Stimulated activated CD4-positive, alpha-beta T cell treated with anti-CD3 and anti-CD28 coated beads, Interleukin-2, amount 100 ng/mL, for 4 hours (primary cell): ENCODE measurements at places on chromosomes 12 and 14.

DNA sequence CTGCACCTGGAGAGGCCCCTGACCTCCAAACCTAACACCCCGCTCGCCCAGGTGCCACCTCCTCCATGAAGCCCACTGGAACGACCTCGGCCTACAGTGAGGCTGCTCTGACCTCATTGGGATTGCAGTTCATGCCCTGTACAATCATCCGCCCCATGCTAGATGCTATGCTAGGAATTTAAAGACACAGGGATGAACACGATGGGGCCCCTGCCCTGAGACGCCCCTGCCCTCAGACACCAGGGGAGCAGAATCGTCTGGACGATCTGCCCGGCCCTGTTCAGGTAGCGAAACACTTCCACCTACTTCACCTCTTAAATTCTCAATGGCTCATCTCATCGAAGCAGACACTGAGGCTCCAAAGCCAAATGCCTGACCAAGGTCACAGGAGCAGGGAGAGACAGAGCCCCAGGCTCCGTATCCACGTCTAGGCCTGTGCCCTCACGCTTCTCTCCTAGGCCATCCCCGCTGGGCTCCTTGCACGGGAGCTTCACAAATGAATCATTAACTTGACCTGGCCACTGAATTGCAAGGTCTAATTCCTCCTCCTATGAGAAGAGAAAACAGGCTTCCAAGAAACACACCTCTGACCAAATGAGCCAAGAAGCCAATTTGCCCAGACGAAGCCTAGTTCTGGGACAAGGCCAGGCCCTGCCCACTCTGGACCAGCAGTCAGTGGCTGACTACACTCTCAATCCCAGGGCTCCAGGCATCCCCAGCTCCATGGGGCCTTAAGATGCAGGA lies 35.2 kb downstream of the SCARB1 start:
- DNase-seq = no peak

GRCh38 chr12:101854747-101855146 lies 22.6 kb upstream of the DRAM1 start:
- DNase-seq = no peak

- no peak for DNase-seq
Measured at GRCh38 chr12:27344246-27344645, 11.6 kb downstream of the BMAL2 start.

- DNase-seq = no peak
Measured at GRCh38 chr14:27389402-27389801, 791.6 kb upstream of the NOVA1 start.

DNA sequence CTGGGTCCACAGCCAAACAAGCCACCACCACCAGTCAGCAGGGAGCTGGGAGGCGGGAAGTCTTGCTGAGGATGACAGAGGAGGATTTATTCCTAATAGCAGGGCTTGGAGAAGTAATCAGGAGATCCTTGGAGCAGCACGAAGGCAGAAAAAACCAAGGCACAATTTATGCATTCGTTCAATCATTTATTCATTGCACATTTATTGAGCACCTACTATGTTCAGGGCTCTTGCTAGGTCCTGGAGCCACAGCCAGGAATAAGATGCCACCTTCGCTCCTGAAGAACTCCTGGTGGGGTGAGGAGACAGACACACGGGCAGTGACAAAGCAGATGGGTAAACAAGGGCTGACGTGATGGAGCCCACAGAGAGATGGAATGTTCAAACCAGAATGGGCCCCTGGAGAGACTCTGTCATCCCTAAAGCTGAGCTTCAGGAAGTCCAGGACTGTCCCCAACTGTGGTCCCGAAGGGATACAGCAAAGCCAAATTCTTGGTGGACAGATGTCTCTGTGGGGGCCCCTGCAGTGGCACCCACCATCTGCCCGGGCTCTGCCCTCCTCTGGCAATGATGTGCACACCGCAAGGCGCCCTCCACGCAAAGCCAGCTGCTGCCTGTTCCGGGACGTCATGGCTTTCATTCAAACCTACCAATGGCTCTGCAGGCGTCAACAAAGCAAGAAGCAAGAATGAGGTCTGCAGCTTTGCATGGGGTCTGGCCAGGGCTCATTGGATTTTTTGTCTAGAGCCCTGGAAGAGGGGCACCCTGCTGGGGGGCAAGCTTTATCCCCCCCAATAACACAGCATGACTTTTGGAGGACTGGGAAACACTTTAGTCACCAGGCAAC lies 3.0 kb upstream of the TESC start:
- DNase-seq = no peak

GRCh38 chr14:99325016-99325415 lies 53.0 kb upstream of the BCL11B start:
- DNase-seq = no peak

DNA sequence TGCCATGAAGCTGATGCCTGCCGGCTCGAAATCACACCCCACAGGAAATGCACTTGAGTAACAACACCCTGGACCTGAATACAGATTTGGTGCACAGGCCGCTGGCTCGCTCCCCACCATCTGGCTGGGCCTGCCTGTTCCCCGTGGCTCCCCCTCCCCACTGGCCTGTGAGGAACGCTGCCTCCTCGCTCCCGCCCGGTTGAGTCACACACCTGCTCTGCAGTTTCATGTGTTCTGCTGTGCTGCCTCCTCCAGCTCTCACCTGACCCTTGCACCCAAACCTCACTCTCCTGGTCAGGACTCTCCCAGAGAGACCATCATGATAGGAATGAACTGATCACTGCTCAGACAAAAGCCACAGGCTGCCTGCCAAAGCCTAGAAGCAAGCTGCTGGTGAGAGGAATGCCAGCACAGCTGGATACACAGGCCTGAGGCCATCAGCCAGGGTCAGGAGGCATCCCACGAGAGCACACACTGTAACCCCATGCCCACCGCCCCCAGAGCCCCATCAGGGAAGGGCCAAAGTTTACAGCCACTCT lies 3.8 kb upstream of the SIVA1 start:
- DNase-seq = no peak

GRCh38 chr12:5912011-5912410 lies 33.0 kb downstream of the ANO2 start:
- no peak for DNase-seq

DNA sequence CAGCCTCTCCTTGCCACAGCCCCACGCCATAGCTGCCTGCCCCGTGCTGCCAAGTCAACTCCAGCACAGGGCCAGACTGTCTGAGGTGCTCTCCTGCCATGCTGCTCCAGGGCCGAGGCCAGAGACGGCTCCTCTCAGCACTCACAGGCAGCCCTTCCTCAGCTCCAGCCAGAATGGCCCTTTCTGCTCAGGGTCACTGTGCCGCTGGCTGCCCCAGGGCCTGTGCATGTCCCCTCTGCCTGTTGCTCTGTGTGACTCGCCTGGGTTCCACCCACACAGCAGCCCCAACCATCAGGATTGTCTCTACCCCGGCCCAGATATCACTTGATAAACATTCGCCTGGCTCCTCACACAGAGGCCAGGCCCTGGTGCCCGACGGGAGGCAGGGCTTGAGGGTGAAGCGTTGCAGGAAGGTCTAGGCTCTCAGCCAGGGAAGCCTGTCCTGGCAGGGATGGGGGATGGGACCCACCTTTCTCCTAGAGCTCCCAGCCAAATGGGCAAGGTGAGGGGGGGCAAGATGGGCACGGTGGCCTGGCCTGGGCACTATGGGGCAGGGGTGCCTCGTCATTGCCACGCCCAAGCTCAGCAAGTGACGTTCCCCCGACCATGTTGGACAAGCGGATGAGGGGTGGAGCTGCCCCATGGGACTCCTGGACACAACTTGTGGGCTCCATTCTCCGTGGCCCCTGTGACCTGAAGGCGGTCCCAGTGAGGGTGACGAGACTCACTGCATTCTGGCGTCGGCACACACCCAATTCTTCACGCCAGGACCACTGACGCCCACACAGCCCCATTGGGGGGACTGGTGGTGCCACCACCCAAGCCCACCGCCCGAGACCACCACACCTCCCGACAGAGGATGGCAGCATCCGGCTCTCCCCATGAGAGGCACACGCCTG lies 27.4 kb upstream of the BTBD6 start:
- DNase-seq = no peak

DNA sequence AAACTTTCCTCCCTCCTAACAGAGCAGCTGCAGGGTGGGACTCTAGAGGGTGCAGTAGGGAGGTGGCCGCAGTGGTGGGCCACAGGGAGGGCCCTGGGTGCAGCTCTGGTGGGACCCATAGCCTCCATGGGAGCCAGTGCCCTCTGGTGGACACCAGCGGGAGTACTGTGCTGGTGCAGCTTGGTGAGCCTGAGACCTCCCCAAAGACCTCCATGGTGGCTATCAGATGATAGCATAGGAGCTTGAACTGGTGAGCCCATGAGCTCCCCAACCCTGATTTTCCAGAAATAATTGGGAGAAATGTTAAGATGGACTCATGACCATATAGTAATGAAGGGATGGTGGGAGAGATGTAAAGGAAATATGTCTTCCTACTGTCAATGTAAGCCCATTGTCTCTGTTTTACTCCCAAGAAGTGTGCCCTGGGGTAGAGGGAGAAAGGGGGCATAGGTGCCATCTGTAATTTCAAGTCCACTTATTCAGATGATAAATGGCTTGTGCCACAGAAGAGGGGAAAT lies 98.7 kb downstream of the GAS2L3 start:
- DNase-seq = no peak

DNA sequence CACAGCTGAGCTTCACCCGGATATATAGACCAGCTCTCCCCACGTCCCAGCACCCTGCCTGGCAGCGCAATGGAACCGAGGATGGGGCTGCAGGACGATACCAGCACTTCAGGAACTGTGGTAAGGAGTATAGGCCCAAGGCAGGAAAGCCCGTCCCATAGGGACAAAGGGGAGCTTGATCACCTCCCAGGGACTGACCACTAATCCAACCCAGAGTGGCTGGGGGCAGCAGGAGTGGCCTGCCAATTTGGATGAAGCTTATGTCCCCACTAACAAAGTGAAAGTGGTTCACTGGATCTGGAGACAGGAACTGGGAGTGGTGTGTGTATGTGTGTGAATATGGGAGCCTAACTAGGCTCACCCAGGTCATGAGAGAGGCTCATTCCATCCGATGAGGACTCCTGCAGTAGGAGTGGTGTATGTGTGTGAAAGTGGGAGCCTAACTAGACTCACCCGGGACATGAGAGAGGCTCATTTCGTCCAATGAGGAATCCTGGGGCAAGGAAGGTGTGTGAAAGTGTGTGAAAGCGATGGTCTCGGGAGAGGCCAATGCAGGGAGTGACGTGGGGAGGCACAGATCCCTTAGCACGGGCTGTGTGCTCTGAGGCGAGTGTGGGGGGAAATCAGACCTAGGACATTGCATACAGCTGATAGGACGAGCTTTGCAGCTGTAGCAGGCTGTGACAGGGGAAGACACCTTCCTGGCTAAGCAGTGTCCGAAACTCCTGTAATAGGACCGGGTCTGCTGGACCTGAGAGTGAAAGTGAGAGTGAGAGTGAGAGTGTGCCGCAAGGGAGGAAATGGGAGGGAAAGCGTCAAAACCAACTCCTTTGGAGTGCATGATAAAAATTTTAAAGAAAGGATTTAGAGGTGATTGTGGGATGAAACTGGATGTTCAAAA lies 25.7 kb downstream of the KLRK1 start:
- no peak for DNase-seq

- no peak for DNase-seq
Measured at GRCh38 chr12:103880299-103881142, 39.5 kb upstream of the NT5DC3 start.

DNA sequence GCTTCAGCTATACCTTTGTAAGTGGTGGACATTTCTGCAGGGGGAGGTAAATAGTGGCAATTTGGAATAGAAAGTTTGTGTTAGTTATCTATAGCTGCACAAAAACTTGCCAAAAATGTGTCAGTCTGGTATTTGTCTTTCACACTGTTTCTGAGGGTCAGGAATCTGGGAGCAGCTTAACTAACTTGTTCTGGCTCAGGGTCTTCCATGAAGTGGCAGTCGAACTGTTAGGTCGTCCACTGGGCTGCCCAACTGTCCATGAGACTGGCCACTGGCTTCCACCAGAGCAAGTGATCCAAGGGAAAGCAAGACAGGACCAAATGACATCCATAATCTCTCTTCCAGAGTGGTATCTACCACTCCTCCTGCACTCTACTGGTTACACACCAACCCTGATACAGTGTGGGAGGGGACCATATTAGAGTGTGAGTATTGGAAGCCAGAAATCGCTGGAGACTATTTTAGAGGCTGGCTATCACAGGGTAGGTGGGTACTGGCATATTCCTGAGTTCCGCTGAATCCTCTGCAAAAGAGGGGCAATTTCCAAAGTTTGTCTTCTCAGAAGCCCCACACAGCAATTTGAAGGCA lies 60.9 kb downstream of the DYRK2 start:
- DNase-seq = no peak

DNA sequence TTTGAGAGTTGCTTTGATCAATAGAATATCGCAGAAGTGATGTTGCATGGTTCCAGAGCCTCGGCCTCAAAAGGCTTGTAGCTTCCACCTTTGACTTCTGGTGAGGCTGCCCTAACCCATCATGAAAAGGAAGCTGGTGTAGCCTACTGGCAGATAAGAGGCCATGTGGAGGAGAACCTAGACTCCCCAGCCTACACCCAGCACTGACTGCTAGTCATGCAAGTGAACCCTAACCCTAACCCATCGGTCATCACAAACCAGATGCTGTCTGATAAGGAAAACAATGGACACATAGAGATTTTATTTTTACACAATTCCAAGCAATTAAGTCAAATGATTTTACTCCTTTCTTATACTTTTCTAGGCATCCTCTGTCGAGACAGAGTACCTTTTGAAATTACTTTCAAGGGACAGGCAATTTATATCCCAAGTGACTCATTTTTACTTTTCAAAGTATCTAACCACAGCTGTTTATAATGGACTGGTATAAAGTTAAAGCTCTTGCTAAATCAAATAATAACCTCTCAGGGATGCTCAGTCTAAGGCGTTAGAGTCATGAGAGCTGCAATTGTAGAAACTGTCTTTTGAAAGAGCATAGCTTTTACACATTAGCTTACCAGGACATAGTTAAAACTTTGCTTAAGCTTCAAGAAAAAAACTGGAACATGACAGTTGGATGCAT lies 17.6 kb downstream of the PTPRB start:
- DNase-seq = no peak

DNA sequence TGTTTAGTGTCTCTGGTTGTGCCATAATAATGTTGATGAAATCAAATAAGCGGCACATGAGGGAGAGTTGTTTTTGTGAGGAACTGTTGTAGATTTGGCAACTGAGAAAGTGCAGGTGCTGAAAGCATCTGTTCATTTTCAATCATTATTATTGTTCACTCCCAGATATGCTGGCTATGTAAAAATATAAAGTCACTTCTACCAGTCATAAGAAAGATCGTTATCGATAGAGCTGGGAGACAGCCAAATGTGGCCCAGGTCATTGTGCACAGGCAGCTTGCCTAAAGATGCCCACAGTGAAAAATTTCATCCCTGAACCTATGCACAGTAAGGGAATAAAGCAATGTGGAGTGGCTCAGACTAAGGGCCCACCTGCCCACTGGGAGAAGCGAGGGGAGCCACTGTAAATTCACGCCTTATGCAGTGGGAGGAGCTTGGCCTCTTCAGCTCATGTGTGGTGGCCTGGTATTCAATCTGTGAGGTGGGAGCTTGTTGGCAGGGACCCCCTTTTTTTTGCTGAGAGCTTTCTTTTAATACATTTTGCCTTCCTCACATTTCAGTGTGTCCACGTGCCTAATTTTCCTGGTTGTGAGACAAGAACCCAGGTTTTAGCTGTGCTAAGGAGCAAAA lies 1490.8 kb upstream of the TMEM132C start:
- DNase-seq = no peak

GRCh38 chr12:12943586-12944260 lies 8.2 kb downstream of the GPRC5D start:
- no peak for DNase-seq

- DNase-seq = no peak
Measured at GRCh38 chr14:66380143-66380542, 106.0 kb upstream of the CCDC196 start.

GRCh38 chr12:96776908-96777307 lies 130.1 kb upstream of the NEDD1 start:
- no peak for DNase-seq

GRCh38 chr12:64318605-64319004 lies 72.0 kb downstream of the C12orf56 start:
- DNase-seq = no peak
